ENCODE measurements at places on chromosomes 5 and 9.
A peak's percentile ranks its signal among the peaks of the same experiment; 100 is the strongest.

DNA sequence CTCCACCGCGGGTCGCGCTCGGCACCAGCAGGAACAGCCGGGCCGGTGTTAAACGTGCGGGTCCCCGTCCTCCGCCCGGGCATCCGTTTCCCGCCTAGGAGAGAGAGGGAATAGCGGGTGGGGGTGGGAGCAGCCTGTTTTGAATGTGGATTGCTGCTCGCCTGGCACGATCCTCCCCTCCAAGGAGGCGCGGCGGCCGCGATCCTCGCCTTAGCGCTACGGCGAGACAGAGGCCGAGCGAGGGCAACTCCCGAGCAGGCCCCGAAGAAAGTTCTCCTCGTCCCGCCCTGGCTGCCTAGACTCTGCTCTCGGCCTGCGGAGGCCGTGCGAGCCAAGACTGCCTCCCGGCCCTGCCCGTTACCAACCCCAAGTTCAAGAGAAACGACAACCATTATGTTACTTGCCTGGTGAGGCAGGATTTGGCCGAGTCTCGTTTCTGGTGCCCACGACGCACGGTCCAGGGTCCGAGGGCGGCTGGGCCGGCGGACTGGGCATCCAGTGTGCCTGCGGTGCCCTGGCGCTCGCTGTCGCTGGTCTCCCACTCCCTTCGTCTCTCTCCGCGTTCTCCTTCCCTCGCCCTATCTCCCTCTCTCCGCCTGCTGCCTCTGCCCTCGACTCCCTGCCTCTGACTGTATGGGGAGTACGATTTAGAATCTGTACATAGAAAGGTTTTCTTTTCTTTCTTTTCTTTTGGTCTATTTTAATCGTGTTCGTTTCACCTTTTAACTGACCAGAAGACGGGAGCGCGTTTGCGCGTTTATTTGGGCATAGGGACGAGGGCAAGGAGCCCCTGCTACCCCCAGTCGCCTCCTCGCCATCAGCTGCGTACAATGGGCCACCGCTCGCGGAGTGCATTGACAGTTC lies 724 bp downstream of the NR2F1-AS1 start:
- DNase-seq, result no peak

DNA sequence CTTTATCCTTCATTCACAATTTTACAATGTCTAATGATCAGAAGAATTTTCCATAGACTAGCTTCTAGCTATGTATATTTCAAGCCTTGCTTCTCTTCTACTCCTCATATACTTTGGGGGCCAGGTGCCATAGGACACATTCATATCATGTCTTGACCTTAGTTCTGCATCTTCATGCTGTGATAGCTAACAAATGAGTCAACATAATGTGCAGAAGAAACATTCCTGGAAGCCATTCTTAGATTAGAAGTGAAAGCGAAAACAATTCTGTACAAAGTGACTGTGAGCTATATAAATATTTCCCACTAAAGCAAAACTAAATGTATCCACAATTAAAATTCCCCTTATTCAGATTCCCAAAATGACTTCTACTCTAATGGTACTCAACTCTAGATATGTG lies 320.2 kb upstream of the NREP start:
- no peak for DNase-seq

DNA sequence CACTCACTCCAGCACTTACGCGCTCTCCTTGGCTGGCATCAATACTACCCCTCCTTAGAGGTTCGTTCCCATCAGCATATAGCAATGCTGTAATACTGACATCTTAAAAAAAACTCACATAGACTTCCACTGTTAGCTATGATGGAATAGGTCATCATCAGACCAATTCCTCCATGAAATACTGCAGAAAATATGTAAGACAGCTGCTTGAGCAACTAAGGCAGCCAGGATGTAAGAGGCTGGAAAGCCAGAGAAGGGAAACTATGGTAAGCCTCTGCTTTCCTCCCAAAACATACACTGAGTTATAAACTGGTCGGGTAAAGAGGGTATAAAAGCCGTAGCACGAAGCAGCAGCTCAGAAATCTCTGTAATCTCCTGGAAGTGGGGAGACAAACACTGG lies 33.5 kb downstream of the AUH start:
- DNase-seq, result no peak

- no peak for DNase-seq
Measured at GRCh38 chr9:34580358-34580757, 9.2 kb downstream of the CNTFR start.

DNA sequence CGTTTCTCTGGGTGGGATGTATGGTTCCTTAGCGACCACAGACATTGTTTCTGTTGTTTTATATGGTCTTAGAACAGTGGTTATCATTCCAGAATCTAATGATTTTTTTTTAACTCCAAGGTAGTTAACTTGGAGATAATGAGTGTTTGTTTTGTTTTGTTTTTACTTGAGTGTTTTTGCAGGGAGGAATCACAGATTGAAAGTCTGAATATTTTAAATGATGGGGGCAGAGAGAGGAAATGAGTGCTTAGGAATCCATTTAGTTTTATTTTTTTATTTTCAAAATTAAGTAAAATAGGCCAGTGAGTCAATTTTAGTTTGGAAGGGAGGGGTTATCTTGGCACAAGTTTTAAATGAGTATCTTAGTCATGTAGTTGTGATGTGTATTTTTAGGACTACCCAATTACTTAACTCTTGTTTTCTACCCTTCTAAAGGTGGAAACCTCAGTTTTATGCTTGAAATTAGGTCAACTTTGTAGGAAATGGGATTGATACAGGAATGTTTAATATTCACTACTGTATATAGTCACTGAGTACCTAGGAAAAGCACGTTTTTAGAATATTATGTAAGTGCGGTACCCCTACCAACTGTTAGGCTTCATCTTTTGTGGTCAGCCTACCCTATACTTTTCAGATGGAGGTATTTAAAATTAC lies 2.0 kb downstream of the UBE2R2 start:
- no peak for DNase-seq

DNA sequence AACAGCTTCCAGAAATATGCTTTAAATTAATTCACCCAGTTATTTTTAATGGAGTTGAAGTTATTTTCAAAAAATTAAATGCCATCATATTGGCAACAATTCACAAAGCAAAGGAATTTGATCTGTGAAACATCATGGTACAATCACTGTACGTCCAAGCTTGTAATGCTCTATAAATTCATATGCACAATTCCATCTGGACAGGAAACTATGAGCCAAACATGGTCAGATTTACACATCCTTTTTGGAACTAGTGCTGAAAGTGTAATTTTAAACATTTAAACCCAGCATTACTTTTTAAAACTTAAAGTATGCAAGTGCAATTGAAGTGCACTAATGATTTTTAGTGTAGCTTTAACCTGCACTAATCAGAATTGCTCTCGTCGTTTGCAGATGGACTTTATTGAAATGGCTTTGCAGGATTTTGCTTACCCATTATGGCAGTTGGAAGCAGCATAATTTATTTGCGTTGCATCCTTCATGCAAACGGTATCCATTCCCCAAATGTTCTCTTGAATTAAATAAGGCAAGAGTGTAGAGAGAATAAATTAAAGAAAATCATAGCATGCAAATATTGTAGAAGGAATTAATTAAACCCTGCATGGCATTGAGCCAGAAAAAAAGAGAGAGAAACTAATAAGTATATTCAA lies 21.0 kb upstream of the OR13F1 start:
- no peak for DNase-seq

GRCh38 chr5:153896701-153897100 lies 142.0 kb downstream of the FAM114A2 start:
- DNase-seq, result no peak

GRCh38 chr5:19891658-19892057 lies 96.3 kb downstream of the CDH18 start:
- no peak for DNase-seq

DNA sequence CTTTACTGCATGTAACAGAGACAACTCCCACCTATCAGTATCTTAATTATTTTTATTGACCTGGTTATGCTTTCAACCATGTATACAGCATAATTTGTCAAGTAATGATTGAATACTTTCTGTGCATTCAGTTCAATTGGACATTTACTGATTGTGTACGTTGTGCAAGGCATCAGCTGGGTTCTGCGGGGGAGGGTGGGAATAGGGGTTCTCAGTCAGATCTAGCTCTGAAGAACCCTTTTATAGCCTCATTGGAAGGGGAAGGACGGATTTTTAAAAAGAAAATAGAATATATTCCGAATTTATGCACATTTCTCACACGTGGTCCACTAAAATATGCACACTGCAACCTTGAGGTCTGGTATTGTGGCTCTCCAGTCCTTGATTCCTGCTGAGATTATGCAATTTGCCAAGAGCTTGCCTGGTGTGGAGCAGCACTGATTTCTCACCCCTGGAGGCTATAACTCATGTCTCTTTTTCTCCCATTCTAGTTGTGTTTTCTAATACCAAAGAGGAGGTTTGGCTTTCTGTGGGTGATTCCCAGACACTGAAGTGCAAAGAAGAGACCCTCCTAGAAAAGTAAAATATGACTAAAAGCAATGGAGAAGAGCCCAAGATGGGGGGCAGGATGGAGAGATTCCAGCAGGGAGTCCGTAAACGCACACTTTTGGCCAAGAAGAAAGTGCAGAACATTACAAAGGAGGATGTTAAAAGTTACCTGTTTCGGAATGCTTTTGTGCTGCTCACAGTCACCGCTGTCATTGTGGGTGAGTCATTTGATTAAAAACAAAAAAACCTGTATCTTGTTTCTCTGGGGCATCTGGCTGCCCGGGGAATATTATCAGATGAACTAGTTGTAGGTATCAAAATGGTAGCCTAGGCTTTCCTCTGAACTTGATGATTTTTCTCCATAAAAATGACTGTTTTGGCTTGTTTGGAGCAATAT lies 1.7 kb downstream of the SLC1A3 start:
- DNase-seq, result no peak

- DNase-seq, result no peak
Measured at GRCh38 chr5:94788527-94788926, 170.1 kb downstream of the SLF1 start.

- no peak for DNase-seq
Measured at GRCh38 chr5:78766412-78766762, 117.8 kb upstream of the LHFPL2 start.

GRCh38 chr5:126017096-126017495 lies 406.1 kb upstream of the GRAMD2B start:
- DNase-seq, result no peak

GRCh38 chr9:33782395-33783152 lies 12.8 kb upstream of the PRSS3 start:
- no peak for DNase-seq

DNA sequence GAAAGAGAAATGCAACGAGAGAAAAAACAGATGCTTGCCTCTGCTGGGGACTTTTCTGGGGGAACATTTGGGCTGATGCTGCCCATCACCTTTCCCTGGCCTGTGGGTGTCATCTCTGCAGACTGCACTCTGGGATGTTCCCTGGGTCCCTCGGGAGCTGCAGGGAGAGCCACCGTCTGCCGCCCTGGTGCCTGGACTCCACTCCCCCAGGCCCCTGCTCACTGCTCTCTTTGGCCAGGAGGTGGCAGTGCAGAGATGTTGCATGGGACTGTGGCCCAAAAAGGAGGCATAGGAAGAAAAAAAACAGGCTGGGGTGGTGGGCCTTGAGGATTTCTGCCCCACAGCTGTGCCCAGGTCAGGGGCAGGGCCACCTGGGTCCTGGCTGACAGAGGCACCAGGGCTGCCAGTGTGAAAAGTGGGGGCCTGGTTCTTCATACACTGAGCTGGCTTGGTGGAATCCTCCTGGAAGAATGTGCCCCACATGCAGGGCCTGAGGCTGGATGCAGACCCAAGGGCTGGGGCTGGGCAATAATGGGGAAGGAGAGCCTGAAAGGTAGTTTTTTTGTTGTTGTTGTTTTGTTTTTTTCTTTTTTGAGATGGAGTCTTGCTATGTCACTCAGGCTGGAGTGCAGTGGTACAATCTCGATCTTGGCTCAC lies 353.6 kb downstream of the SLIT3 start:
- DNase-seq, result no peak

- DNase-seq, result no peak
Measured at GRCh38 chr5:149636861-149637246, 55.6 kb downstream of the ARHGEF37 start.

DNA sequence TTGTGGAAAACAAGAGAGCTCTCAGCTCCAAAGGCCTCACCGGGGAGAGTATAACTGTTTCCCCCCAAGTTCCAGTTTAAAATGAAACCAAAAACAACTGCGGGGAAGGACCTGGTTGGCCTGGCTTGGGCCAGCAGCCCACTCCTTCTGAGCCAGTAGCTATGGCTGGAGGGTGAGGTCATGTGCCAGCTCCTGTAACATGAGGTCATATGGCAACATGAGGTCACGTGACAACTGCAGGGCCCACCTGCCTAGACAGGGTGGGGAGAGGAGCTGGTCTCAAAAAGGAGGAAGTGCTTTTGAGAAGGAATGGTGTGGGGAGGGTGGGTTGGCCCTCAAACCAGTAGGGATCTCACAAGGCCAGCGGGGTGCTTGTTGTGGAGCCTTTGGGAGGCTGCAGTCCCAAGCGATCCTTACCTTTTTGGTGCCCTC lies 29.3 kb upstream of the CRB2 start:
- no peak for DNase-seq

- no peak for DNase-seq
Measured at GRCh38 chr9:479304-479970, 264.8 kb downstream of the DOCK8 start.

DNA sequence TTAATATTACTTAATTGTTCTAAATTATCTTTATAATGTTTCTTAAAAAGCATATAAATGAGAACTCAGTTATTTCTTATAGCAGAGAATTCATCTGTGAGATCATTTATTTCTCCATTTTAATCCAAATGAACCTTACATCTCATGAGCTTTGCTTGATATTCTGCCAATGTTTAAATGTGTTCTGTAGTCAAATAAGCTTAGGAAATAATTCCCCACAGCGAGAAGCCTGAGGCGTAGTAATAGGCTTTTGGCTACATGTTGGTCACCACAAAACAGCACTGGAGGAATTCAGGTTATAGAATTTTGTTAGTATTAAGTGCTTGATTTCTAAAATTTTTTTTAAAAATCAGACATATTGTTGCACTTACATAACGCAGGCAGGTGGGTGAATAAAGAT lies 585.3 kb upstream of the RORB start:
- no peak for DNase-seq

DNA sequence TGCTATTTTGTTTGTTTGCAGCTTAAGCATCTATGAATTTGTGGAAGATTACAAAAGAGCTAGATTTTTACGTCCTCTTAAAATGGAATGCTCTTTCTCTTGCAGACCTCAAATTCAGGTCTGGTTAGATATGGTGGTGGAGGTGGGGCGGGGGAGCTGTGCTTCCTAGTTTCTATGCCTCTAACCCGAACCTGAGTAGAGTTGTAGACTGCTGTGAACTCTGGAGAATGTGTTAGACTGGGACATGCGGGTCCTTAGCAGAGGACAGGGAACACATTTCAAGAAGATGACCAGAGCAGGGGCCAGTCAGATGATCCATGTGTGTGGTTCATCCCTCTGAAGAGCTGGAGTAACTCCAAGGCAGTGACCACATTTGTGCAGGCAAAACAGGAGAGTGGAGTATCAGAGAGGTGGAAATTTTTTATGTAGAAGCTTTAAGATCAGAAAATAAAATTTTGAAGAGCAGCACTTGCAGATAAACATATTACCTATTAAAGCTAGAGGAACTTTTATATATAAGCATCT lies 154.9 kb downstream of the FAM174A start:
- no peak for DNase-seq

- DNase-seq, result no peak
Measured at GRCh38 chr5:124524552-124525232, 221.7 kb downstream of the ZNF608 start.

- DNase-seq, result peak; percentile 5
Measured at GRCh38 chr5:141951332-141951781, 6.6 kb downstream of the PCDH12 start.

GRCh38 chr5:67409126-67409777 lies 212.7 kb upstream of the CD180 start:
- no peak for DNase-seq

Data from effector CD8-positive, alpha-beta T cell (primary cell).